ENCODE measurements at places on chromosomes 1 and 21.

- no peak for DNase-seq
These were observed 48.5 kb upstream of the LRRN2 start for GRCh38 chr1:204733869-204734596.

- no peak for DNase-seq
These were observed 12.3 kb upstream of the ZSCAN20 start for GRCh38 chr1:33460144-33460543.

DNA sequence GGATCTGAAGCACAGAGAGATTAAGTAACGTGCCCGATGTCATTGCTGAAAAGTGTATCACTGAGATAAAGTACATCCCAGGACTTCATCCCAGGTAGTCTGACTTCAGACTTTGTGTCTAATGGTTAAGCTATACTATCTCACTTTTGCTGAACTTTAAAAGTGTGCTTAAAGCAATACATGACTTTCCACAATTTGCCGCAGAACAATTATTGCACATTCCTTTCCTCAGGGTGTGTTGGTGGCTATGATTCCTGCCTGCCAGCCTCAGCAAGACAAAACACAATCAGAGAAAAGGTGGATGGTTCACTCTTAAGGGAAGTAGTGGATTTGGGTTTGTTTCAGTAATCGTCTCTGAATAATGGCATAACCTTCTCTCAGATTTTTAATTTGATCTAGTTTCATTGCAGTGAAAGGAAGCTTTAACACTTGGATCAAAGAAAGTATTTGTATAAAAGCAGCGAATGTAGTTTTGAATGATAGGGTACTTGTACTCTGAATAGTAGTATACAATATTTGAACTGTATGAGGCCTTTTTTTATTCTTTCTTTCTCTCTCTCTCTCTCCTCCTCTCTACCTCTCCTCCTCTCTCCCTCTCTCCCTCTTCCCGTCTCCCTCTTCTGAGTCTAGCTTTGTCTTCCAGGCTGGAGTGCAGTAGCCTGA lies 47.0 kb downstream of the CNST start:
- DNase-seq, result no peak

DNA sequence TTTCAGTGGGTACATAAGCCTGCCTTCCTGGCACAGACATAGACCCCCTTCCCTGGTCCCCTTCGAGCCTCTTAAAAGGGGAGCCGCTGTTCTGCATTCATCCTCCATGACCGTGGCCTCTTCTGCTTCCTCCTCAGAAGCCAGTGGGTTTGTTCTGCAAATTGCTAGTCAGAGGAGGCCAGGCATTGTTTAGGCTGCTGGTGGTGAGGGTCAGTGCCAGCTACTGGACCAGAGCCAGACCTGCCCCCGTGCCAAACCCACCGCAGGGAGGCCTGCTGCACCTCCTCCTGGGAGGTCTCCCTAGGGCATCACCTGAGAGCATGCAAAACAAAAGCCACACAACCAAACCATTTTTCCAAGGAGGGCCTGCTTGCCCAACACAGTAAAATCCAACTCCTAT lies 178.4 kb downstream of the MIS18A start:
- no peak for DNase-seq
